ENCODE measurements at places on chromosomes 1 and 21.
A peak's percentile ranks its signal among the peaks of the same experiment; 100 is the strongest.

GRCh38 chr1:205704903-205705302, 24.6 kb upstream of the SLC45A3 start:
- H3K27me3 ChIP-seq, result no peaks in the 10 kb centered on the region
- H3K27ac ChIP-seq, result no peak overlapping the region
- no peak overlapping the region for H3K4me3 ChIP-seq
- DNase-seq, result no peak

DNA sequence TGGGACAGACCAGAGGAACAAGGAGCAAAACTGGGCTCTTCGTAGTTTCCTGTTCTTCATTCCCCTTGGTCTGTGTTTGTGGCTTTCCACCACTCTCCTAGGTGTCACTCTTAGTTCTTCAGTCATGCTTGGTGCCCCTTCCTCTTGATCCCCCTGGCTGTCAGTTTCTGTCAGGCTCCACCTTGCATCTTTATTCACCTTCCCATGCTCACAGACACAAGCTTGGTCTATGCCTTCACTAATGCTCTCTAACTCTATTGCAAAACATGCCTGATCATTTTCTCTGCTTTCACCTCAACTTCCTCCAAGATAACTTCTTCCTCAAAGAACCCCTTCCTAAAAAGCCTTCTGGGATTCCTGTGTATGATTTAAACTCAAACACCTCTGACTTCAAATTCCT, 122.9 kb downstream of the GLUL start:
- no peak for DNase-seq
- H3K27ac ChIP-seq, result no peak overlapping the region
- H3K4me3 ChIP-seq, result no peak overlapping the region
- H3K27me3 ChIP-seq, result no peaks in the 10 kb centered on the region
- no peaks in the 10 kb centered on the region for H3K4me1 ChIP-seq
- H3K36me3 ChIP-seq, result no peaks in the 10 kb centered on the region

DNA sequence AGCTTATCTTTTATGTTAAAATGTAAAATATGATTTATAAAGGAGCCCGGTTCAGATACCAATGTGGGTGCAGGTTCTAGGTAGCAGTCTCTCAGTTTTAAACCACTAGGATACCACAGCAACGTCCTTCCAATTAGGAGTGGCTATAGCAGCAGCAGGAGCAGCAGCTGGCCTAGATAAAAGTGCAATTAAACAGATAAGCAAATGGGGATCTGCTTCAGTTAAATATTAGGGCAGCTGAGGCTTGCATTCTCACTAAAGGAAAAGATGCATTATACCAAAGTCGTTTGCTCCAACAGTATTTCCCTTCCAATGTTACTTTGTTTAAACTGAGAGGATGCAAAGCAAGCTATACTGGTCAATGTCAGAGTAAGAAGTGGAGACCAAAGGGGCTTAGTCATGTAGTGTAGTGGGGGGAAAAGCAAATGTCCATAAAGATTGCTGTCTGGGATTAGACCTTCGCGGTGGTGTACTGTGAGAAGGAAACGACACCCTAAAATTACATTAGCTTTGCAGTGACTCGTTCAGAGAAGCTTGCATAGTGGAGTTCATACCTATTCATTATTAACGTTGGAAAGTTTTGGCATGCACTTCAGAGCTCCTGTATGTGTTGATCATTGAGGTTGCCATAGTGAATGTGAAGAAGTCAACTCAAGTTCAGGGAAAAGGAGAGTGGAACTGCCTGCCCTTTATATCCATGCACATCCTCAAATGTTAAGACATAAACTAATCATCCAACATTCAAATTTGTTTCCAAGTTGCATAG, 272.2 kb downstream of the VAV3 start:
- H3K4me1 ChIP-seq, result no peaks in the 10 kb centered on the region
- no peak overlapping the region for H3K4me3 ChIP-seq
- no peaks in the 10 kb centered on the region for H3K36me3 ChIP-seq
- H3K27ac ChIP-seq, result no peak overlapping the region
- no peaks in the 10 kb centered on the region for H3K27me3 ChIP-seq

DNA sequence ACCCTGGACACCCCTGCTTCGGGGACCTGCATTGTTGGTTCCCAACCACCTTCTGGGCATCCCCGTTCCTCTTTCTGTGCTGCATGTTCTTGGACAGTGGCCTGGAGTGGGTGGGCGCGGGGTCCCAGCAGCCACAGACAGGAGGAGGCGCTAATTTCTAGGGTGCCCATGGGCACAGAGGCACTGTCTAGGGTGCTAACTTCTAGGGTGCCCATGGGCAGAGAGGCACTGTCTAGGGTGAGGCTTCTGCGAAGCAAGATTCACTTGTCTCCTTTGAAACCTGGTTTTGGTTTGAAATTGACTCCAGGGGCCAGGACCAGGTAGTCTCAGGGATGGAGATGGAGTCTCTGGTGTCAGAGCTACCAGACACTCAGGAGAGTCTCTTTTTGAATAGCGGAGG, 815 bp upstream of the MEGF6 start:
- H3K36me3 ChIP-seq, result no peaks in the 10 kb centered on the region
- H3K27ac ChIP-seq, result no peak overlapping the region
- no peak overlapping the region for H3K4me3 ChIP-seq
- DNase-seq, result no peak
- H3K27me3 ChIP-seq, result no peaks in the 10 kb centered on the region
- peaks cover 52% of the 10 kb centered on the region for H3K4me1 ChIP-seq

DNA sequence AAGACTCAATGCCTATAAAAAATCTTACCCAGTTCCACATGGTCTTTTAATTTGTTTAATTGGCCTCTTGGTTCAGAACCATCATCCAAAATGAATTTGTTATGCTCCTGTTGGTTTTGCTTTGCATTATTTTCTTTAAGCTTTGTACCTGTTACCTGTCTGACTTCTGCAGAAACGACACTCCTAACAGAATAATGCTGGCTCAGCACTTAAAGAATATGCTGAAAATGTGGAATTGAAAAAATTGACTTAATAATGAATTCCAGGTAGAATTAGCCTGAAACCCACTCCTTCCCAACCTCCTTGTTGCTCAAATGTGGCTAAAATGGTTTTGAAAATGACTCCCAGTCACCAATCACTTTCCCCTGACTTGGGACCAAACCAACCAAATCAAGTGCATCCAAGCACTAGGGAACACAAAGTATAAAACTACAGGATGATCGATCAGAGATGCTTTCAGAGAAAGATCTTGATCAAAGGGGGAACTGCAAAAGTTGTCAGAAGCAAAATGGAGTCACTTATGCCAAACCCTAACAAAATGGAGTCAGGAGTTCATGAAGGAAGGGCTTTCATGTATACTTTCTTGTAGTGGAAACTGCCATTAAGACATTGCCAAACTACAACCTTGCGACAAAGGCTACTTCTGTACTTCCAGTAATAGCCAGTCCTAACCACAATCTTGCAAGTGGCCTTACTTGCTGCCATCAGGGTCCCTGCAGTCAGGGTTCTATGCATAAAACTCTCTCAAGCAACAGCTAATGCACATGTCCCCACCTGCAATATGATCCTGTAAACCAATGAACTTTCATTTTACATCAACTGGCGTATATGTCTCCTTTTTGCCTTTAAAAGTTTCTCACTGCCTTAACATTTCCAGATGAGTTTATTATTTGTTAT, 5.4 kb downstream of the GBP7 start:
- H3K36me3 ChIP-seq, result no peaks in the 10 kb centered on the region
- H3K4me3 ChIP-seq, result no peak overlapping the region
- no peak overlapping the region for H3K27ac ChIP-seq
- no peak for DNase-seq
- H3K4me1 ChIP-seq, result no peaks in the 10 kb centered on the region

DNA sequence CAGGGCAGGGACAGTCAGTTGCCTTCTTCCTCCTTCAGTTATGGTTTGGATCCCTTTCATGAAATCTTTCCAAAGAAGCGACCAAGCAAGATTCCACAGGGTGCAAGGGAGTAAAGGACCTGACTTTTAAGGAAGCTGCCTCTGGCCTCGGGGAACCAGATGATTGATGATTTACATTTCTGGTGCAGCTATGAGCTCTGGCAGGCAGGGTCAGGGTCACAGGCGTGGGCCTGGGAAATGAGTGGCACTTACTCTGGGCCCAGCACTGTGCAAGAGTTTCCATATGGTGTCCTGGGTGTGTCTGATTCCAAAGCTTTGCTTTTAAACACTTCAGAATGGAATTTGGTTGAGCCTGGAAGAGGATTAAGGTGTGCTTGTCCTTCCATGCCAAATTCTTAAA, 7.2 kb upstream of the CRABP2 start:
- no peak overlapping the region for H3K4me3 ChIP-seq
- peaks cover 37% of the 10 kb centered on the region for H3K4me1 ChIP-seq
- H3K27ac ChIP-seq, result no peak overlapping the region
- no peaks in the 10 kb centered on the region for H3K36me3 ChIP-seq

DNA sequence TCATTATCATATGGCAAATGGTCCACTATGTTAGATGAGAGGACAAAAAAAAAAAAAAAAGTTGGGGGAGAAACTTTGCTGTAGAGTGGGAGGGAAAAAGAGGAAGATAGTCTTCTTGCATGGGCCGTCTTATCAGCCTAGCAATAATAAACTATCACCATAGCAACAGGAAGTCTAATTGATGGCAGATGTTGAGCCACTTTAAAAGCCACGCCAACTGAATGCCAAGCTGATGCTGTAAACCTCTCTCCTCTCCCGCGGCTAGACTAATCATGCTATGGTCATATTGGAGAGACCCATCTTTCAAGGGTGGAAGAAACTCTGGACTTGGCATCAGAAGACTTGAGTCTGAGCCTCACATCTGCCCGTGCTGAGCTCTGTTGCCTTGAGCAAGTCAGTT, 122.2 kb upstream of the HOOK1 start:
- H3K27me3 ChIP-seq, result no peaks in the 10 kb centered on the region
- peaks cover 5% of the 10 kb centered on the region for H3K4me1 ChIP-seq
- no peak for DNase-seq

GRCh38 chr21:44760376-44760775, 41.2 kb downstream of the UBE2G2 start:
- H3K27me3 ChIP-seq, result no peaks in the 10 kb centered on the region
- DNase-seq, result no peak
- H3K27ac ChIP-seq, result no peak overlapping the region
- H3K4me3 ChIP-seq, result no peak overlapping the region

- H3K36me3 ChIP-seq, result no peaks in the 10 kb centered on the region
Measured at GRCh38 chr1:221606256-221606655, 135.6 kb downstream of the DUSP10 start.

DNA sequence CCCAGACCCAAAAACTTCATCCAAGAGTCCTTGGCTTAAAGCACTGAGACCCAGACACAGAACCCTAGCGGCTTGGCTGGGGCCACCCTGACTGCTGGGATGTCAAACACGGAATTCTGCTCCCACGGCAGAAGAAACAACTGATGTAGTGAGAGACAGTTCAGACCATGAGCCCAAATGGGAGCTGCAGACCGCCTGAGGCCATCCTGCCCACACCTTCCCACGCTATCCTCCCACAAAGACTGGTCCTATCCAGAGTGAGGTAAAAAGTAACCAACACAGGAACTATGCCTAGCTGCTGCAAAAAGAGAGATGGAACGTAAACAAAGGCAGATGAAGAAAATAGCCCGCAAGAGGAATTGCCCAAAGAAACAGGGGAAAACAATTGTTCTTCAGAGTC, 203.3 kb downstream of the PTPRU start:
- H3K36me3 ChIP-seq, result no peaks in the 10 kb centered on the region
- no peak overlapping the region for H3K27ac ChIP-seq
- no peak overlapping the region for H3K4me3 ChIP-seq
- no peaks in the 10 kb centered on the region for H3K4me1 ChIP-seq

GRCh38 chr1:203556047-203556851, 62.3 kb downstream of the OPTC start:
- no peaks in the 10 kb centered on the region for H3K36me3 ChIP-seq
- peaks cover 17% of the 10 kb centered on the region for H3K4me1 ChIP-seq
- H3K27ac ChIP-seq, result no peak overlapping the region
- no peak for DNase-seq
- H3K27me3 ChIP-seq, result no peaks in the 10 kb centered on the region
- no peak overlapping the region for H3K4me3 ChIP-seq

DNA sequence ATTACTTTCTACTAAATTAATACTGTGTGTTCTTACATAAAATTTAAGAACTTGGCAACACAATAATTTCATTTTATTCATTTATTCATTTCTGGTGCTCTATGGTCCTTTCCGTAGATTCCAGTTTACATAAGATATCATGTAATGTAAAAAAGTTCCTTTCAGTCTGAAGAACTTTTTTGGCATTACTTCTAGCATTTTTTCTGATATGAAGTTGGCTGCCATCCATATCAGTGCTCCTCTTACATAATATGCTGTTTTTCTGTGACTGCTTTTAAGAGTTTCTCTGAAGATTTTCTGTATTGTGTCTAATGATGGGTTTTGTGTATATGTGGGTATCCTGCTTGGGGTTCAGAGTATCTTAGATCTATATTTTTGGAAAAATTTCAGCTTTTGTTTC, 34.8 kb downstream of the LIN9 start:
- no peak for DNase-seq
- H3K27ac ChIP-seq, result no peak overlapping the region
- peaks cover 8% of the 10 kb centered on the region for H3K36me3 ChIP-seq
- H3K4me1 ChIP-seq, result peaks cover 5% of the 10 kb centered on the region
- H3K4me3 ChIP-seq, result no peak overlapping the region

- H3K27me3 ChIP-seq, result no peaks in the 10 kb centered on the region
- H3K4me1 ChIP-seq, result no peaks in the 10 kb centered on the region
- DNase-seq, result no peak
- no peaks in the 10 kb centered on the region for H3K36me3 ChIP-seq
Measured at GRCh38 chr21:17269760-17270159, 243.1 kb upstream of the CXADR start.

DNA sequence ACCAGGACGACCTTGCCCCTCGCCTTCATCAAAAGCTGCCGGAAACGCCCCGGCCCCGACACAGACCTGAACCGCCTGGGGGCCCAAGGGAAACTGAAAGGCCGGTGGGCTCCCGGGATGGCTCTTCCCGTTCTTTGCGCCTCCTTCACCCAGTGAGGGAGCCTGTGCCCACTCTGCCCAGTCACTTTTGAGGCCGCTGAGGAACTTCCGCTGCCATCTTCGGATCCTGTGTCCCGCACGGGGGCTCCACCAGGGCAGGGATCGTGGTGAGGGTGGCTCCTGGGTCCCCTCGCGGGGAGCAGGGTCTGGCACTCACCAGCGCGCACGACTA, 104.0 kb downstream of the PPIAL4G start:
- no peak for DNase-seq
- peaks cover 4% of the 10 kb centered on the region for H3K27me3 ChIP-seq
- peak overlapping the region; percentile 27 for H3K4me3 ChIP-seq
- H3K4me1 ChIP-seq, result no peaks in the 10 kb centered on the region
- H3K36me3 ChIP-seq, result no peaks in the 10 kb centered on the region

GRCh38 chr21:17699524-17700189, 87.0 kb upstream of the BTG3 start:
- H3K36me3 ChIP-seq, result no peaks in the 10 kb centered on the region
- H3K27me3 ChIP-seq, result no peaks in the 10 kb centered on the region
- DNase-seq, result no peak
- no peak overlapping the region for H3K27ac ChIP-seq
- H3K4me1 ChIP-seq, result no peaks in the 10 kb centered on the region

- H3K4me3 ChIP-seq, result no peak overlapping the region
- H3K27ac ChIP-seq, result no peak overlapping the region
- H3K36me3 ChIP-seq, result no peaks in the 10 kb centered on the region
- no peaks in the 10 kb centered on the region for H3K4me1 ChIP-seq
Measured at GRCh38 chr21:38599381-38599975, 101.2 kb upstream of the ERG start.
